Neural crest cell (in vitro differentiated cells): ENCODE measurements at places on chromosomes 7 and 10.

DNA sequence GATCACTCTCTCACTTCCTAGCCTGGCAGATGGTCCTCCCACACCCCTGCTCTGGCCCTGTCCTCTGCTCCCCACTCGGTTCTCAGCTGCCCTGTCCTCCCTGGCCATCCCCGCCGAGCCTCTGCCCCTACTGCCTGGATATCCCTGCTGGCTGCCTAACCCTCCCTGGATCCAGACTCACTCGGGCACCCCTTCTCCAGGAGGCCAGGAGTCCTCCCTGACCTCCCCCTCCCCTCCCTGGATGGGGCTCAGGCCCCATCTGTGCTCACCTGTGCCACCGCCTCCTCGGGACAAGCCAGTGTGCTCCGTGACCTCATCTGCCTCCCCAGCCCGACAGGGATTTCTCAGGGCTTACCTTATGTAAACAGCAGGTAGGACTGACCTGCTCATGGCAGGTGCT, 406.1 kb downstream of the TCERG1L start:
- no peak for DNase-seq

- DNase-seq: no peak
Measured at GRCh38 chr7:48518092-48518491, 346.8 kb downstream of the ABCA13 start.

GRCh38 chr7:69244701-69245100, 353.6 kb upstream of the AUTS2 start:
- DNase-seq: no peak

GRCh38 chr10:59002011-59002410, 174.4 kb upstream of the PHYHIPL start:
- DNase-seq: no peak

DNA sequence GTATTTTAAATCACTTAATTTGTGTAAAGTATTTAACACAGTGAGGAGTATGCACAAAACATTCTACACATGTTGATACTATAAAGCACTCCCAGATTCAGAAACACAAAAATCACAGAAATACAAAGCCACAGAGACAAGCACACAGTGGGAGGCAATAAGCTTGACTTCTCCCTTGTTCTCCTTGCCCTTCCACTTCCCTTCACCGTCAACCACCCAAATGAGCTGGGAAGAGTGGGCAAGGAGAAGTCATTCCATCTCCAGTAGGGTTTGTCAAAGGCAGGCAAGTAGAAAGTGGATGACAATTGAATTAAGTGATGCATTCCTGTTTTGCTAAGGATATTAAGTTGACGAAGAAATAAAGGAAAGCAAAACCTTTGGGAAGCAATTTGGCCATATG, 4.2 kb upstream of the TMEM139 start:
- no peak for DNase-seq

- DNase-seq: no peak
Measured at GRCh38 chr7:19665399-19666008, 43.3 kb downstream of the POLR1F start.

GRCh38 chr10:43815181-43815885, 166.7 kb upstream of the ZNF32 start:
- no peak for DNase-seq

DNA sequence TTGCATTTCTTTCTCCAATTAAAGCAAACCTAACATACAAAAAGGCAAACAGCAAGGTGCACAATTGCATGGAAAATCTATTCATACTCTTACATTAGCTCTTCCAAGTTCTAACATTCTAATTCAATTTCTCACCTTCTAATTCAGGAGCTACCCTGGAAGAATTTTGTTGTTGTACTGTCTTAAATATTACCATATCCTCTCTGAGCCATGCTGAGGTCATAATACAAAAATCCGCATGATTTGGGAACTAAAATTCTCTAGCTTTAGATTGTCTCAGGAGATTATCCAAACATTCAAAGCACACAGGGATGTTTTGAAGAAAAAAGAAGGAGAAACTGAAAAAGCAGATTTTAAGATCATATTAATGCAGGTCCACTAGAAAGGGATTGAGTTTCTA, 229.9 kb downstream of the KIAA1217 start:
- no peak for DNase-seq

- no peak for DNase-seq
Measured at GRCh38 chr10:125707541-125708468, 11.7 kb upstream of the EDRF1 start.

DNA sequence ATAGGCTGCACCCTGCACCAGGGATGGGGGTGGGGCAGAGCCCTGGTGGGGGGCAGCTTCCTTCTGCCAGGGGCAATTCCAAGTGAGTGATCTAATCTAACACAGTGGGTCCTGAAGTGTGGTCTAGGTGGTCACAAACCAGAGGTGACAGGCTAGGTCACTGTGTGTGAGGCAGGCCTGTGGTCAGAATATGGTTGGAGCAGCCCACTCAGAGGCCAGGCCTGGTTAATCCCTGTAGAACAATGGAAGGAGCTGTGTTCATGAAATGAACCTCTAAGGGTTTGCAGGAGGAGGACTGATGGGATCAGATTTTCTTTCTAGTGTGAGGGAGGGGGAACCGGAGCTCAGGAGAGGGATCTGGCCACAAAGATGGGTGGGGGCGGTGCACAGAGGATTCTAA, 10.0 kb upstream of the TSPAN14 start:
- no peak for DNase-seq

DNA sequence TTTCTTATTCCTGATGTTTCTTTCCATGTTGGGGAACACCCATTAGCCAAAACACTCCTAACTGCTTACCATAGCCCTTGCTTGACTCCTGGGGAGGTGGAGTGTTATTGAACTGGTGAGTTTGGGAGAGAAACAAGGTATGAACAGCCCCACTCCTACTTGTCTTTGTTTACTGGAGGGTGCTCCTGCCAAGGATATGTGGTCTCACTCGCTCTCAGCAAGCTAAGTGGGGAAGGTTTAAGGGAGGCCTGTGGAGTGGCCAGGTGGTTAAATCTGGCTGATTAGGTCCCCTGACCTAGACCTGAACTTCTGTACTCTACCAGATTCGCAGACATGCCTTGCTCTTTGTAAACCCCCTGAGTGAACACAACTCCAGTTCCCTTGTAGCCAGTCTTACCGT, 300.1 kb downstream of the PTEN start:
- DNase-seq: no peak

DNA sequence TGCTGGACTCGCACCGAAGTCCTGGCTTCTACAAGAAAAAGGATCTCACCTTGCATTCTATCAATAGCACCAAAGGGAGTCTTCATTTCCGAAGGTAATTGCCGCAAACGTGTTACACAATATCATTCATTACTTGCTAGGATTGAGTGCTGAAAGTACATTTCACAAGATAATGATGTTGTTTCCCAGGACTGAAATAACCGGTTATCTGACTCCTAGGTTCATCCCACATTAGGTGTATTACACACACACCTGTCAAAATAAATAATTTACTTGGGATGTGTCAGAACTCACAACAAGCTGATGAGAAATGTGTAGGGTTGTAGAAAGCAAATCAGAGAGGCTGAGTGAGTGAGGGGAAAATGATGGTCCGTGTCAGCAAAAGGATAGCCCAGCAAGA, 219.4 kb upstream of the RHOBTB1 start:
- DNase-seq: no peak

GRCh38 chr7:44265728-44266127, 59.7 kb downstream of the CAMK2B start:
- no peak for DNase-seq

- no peak for DNase-seq
Measured at GRCh38 chr10:73076360-73077183, 20.1 kb downstream of the P4HA1 start.

DNA sequence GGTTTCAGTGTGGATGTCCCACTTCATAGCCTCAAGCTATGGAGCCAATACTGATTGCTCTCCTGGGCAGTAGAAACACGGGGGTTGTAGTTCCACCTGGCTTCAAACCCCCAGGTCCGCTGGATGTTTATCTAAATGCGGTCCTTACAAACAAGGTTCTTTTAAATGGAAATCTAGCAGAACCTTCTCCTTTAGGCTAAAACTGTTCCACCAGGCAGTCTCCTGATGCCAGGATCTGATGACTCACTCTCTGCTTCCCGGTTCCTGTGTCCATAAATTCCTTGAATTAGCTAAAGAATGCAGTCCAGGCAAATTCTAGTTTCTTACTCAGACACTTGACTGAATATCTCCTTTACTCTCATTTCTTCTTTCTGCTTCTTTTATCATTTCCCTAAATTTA, 108.4 kb upstream of the FAM3C start:
- DNase-seq: no peak

- no peak for DNase-seq
Measured at GRCh38 chr10:62096256-62096933, 172.2 kb downstream of the RTKN2 start.

DNA sequence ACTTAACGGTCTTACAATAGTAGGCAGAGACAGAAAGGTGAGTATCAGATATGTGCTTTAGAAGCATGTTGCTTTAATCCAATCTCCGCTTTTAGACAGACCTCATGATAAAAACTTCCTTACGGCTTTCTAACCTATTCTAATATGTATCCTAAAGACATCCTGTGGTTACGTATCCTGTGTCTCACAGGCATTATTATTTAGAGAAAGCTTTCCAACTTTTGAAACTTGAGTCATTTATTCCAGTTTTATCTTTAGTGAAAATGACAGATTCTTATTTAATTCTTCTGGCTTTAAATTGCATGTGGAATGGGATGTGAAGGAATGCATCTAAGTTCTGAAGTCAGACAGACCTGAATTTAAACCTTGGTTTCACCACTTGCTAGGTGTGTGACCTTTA, 118.9 kb downstream of the OTUD1 start:
- DNase-seq: no peak

GRCh38 chr10:93968540-93968945, 25.2 kb upstream of the PLCE1 start:
- DNase-seq: no peak

GRCh38 chr10:21520949-21521348, 4.5 kb downstream of the SKIDA1 start:
- no peak for DNase-seq

- DNase-seq: no peak
Measured at GRCh38 chr10:48296576-48297098, 9.8 kb upstream of the MAPK8 start.

GRCh38 chr7:134639683-134640279, 6.9 kb upstream of the BPGM start:
- DNase-seq: no peak

DNA sequence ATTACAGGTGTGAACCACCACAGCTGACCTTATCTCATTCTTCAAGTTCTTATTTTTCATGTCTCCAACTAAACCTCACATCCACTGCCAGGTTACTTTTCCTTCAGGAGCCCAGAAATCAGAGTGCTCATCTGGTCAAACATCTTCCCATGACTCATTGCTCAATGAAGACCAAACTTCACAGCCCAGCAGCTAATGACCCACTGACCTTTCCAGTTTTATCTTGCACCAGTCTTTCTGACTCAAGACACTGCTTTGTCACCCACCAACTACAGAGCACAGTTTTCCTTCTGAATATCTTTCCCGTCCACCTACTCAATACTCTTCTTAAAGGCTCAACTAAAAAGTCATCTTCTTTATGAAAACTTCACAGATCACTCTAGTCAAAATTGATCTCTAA, 245.1 kb downstream of the CHCHD3 start:
- DNase-seq: no peak

DNA sequence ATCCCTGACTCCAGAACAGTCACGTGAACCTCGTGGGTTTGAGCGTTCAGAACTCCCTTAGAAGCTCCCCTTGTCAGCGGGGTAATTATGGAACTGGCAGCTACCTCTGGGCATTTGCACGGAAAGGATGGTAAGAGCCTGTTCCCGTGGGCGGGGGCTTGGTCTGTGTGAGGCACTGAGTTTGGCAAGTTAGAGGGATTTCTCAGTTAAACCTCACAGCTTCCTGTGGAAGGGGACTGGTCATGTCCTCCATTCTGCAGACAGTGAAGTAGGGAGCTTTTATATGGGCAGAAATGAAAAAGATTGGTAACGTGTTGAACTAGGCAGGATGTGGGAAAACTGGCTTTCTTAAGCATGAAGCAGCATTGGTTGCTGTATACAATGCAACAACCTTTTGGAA, 16.0 kb downstream of the PALD1 start:
- DNase-seq: no peak

DNA sequence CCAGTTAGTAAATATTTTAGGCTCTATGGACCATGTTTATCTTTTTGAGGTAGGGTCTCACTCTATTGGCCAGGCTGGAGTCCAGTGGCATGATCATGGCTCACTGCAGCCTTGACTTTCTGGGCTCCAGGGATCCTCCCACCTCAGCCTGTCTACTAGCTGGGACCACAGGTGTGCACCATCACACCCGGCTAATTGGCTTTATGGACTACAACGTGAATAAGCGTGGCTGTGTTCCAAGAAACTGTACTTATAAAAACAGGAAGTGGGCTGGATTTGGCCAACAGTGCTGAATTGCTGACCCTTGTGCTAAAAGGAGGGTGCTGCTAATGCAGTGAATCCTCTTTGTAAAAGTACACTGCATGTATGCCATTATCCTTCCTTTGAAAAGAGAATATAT, 111.7 kb upstream of the CDK13 start:
- DNase-seq: no peak

DNA sequence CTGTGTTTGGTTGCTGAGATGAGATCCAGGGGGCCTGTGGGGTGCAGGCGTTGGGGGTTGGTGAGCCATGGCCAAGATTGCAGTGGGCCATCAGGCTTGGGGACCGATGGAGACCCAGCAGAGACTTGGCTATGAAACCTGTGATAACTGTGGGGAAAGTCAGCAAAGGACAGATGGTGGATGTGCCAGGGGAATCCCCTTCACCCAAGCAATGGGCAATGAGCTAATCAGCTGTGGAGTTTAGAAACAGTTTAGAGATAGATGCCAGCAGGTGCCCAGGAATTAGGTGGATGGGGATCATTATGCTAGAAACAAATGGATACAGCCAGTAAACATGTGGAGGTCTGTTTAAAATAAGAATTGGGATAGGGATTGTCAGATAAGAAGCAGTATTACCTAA, 151.4 kb upstream of the FERD3L start:
- no peak for DNase-seq

DNA sequence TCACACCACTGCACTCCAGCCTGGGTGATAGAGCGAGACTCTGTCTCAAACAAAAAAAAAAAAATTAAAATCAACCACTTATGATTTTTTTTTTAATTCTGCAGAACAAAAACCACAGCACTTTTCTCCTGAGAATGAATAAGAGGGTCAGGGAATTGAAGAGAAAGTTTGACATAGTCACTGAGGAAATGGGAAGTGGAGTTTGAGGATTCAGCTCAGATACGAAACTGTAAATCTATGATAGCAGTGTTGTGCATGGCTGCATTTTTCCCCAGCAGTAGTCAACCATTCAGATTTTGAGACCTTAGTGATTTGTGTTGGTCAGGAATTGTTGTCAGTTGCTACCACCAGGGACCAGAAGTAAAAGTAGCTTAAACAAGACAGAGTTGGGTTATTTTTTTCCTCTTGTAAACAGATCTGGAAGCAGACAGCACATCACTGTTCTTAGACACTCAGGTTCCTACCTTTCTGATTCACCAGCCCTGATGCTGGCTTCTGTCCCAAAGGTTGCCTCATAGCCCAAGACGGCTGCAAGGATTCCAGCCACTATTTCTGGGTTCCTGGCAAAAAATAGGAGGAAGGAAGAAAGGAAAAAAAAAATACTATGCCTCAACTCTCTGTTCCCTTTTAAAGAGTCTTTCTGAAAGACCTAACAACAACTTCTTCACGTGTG, 20.1 kb downstream of the PILRA start:
- DNase-seq: no peak

GRCh38 chr10:75294031-75294437, 58.3 kb upstream of the COMTD1 start:
- DNase-seq: no peak

GRCh38 chr10:31754803-31755624, 173.6 kb downstream of the ARHGAP12 start:
- no peak for DNase-seq

- no peak for DNase-seq
Measured at GRCh38 chr7:140680886-140681285, 8.1 kb downstream of the ADCK2 start.

GRCh38 chr7:24192053-24192452, 91.9 kb upstream of the NPY start:
- no peak for DNase-seq
